ENCODE measurements at places on chromosomes 3 and 15. TPM values are rescaled to one million over a fixed set of nuclear protein-coding genes. Genes with fewer than 3 reads are reported as not detected.

DNA sequence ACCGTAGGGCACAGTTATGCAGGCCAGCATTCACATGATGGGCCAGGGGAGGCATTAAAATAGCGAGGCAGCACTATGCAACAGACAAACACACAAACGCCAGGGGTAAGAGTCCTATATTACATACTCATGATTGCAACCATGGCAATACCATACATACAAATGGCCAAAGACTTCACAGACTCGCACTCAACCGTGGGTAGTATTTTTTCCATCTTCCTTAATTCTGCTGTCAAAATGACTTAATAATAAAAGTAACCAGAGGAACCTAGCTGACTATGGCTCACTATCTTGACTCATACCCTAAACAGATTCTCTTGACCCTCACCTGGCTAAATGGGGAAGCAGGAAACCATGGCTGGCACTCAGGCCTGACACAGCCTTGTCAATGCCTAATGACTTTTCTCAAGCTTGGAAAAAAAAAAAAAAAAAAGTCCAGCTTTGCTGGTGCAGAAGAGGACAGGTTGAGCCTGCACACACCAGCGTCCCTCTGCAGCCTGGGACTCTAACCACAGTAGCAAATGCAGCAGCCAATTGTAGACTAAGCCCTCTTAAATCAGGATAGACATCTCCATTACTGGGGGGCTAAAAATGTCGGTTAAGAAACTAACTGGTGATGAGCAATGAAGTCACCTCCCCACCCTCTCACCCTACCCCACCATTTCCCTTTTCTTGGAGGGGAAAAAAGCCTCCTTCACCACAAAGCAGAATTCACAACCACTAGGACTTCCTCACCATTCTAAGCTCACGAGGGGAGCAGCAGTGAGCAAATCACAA lies 23.1 kb downstream of the CCDC12 start:
- no peak for DNase-seq

GRCh38 chr3:185737740-185738680 lies 86.8 kb downstream of the IGF2BP2 start:
- DNase-seq, result no peak

ZPLD1 gene
- not detected for total RNA-seq

TMEM108 gene
- total RNA-seq, result not detected

EFCAB12 gene
- 0.34 TPM for total RNA-seq
